ENCODE measurements at places on chromosomes 2 and 18. TPM values are rescaled to one million over a fixed set of nuclear protein-coding genes. Genes with fewer than 3 reads are reported as not detected.

MAP2 gene
- total RNA-seq: 59.7 TPM

PIKFYVE gene
- total RNA-seq: 31.9 TPM

ACOXL gene
- total RNA-seq: not detected

CFAP65 gene
- not detected for total RNA-seq

HOXD13 gene
- total RNA-seq: not detected

SERPINB4 gene
- not detected for total RNA-seq

VWA3B gene
- 0.36 TPM for total RNA-seq

REG1A gene
- total RNA-seq: 5.2 TPM

DNA sequence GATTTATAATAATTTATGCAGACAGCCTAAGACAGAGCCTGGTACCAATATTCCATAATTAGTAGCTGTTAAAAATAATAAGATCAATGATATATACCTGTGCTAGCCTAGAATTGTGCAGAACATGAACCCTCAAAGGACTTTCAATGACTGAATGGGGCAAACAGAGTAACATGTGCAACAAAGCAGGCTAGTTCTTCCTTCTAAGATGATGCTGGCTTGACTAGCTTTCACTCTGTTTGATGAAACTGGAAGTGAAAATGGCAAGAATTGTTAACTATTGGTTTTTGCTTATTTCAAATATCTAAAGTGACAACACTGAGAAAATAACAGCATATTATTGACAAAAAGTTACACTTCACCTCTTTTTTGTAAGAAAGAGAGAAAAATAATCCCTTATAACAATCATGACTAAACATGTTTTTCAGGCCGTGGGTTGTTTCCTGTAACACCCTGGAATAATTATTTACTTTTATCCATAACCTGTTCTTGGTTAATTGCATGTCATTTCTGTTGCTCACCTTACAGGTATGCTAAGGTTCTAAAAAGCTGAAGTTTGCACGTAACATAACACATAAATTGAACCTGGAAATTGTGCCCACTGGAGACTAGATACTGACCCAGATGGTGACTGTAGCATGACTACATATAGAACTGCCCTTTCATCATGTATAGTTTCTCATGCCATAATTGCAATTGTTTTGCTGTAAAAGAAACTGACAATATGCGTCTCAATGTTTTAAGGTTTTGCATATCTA lies 108.7 kb downstream of the C18orf54 start:
- DNase-seq: no peak

GRCh38 chr2:10835052-10835970 lies 22.7 kb upstream of the PDIA6 start:
- H3K4me1 ChIP-seq: no peaks in the 10 kb centered on the region
- H3K4me3 ChIP-seq: no peak overlapping the region
- H3K27me3 ChIP-seq: no peaks in the 10 kb centered on the region
- no peaks in the 10 kb centered on the region for H3K36me3 ChIP-seq
- H3K27ac ChIP-seq: no peak overlapping the region
- DNase-seq: peak; percentile 71

- DNase-seq: no peak
- H3K36me3 ChIP-seq: no peaks in the 10 kb centered on the region
- no peak overlapping the region for H3K4me3 ChIP-seq
- no peaks in the 10 kb centered on the region for H3K27me3 ChIP-seq
- no peak overlapping the region for H3K27ac ChIP-seq
Observed at GRCh38 chr18:56569416-56569815, 69.0 kb downstream of the TXNL1 start.

DNA sequence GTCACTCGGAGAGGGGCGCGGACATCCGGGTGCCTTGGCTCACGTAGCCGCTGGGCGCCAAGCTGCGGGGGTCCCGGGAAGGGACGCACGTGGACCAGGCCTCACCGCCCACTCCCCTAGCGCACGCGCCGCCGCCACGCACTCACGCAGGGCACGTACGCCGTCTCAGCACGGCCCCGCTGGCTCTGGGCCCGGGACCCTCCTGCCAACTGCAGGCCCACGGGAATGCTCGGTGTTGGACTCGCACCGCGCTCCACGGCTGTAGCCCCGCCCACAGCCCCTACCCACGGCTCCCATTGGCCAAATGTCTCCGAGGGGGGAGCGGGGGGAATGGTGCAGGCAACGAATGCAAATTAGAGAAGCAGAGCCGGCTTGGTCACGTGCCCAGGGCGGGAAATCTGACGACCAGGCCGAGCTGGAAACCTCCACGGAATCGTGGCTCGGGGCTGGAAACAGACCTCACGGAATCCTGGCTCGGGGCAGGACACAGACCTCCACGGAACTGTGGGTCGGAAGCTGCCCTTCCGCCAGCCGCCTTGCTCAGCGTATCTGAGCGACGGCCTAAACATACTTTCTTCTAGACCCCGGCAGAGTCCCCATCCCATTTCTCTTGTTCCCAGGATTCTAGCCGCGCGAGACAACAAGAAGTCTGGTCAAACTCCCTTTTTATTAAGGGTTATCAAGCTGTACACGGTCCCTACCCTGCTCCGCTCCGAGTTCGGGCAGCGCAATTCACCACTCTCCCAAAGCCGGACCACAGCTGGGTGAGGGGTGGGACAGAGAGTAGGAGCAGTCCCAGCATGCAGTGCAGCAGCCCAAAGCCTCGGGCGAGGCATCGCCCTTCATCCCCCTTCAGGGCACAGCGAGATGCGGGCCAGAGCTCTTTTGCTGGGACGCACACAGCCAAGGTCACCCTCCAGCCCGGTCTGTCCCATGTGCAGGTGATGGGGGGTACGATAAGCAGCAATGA lies at the start of gene ABCB6:
Gene ABCB6, minus strand, starts transcription at position 227 of the 970 bp plus-strand sequence. CDS start 285 bp downstream, outside the sequence.
- peak within 1 kb of the TSS; percentile 31 for H3K4me3 ChIP-seq
- DNase-seq: peak; percentile 99
- no peaks in the 10 kb centered on the region for H3K27me3 ChIP-seq
- no peak within 1 kb of the TSS for H3K27ac ChIP-seq
- no peaks in the 10 kb centered on the region for H3K4me1 ChIP-seq

DNA sequence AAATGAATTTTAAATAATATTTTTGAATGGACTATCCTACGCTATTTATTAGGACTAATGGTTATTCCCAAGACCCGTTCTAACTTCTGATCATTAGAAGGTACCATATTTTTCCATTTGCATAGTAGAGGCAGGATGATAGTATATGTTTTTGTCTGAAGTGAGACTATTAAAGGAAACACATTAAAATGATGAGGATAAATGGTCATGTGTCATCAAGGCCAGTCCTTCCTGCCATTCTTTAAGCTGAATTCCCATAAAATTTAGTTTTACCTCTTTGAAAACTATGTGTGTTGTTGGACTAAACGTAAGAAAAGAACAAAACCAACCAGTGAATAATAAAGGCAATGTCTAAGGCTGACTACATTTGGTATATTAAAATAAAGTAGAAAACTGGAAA lies 121.8 kb downstream of the SLC8A1 start:
- no peak overlapping the region for H3K4me3 ChIP-seq
- no peaks in the 10 kb centered on the region for H3K36me3 ChIP-seq
- DNase-seq: no peak
- peaks cover 1% of the 10 kb centered on the region for H3K4me1 ChIP-seq

GRCh38 chr18:13930964-13931363 lies 15.6 kb upstream of the MC2R start:
- no peaks in the 10 kb centered on the region for H3K36me3 ChIP-seq
- no peaks in the 10 kb centered on the region for H3K27me3 ChIP-seq
- H3K27ac ChIP-seq: no peak overlapping the region

Measured in aorta (tissue), 5 donors.